RPMI7951 (cell line): ENCODE measurements at places on chromosomes 7 and 10. TPM values are rescaled to one million over a fixed set of nuclear protein-coding genes. Genes with fewer than 3 reads are reported as not detected.

The COL28A1 gene
- total RNA-seq: under 0.01 TPM in 1 of 2 replicates, not detected in the other

The KIN gene
- 19.4 and 27.5 TPM in 2 replicates for total RNA-seq

DNA sequence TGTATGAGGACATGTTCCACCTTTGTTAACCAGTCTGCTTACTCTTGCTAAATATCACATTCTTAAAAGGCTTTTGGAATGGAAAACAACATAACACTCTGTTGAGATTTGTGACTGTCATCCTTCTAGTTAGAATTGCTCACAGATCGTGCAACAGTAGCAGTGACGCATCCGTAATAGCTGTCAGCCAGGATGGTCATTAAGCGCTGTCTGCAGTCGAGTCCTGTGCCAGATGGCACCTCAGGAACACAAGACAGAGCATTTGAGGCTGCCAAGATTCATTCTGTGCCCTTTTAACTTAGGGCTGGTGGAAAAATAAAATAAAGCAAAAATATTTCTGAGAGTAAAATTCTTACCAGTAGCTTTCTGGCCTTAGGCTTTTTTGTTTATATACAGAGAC is 348.6 kb downstream of the ANKRD7 start:
- no peak for DNase-seq

GRCh38 chr7:102304668-102305067 is 18.0 kb downstream of the SH2B2 start:
- no peak for DNase-seq
